Keratinocyte (primary cell): ENCODE measurements at places on chromosomes 13 and 19.

DNA sequence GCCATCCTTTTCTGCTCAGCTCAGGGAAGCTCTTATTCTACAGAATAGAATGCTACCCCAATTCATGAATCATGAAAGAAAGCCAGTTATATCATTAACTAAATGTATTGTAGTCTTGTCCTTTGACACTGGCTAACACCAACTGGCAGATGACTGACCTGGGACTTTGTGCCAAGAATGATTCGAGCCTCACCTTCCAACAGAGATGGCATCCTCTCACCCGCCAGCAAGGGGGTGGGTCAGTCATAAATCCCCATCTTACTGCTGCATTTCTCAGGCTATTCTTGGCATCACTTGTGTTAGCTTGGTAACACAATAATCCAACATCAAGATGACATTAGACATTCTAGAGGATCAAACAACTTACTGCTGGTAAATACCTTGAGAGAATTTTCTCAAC, 1239.8 kb upstream of the MIR17HG start:
- no peak for DNase-seq

DNA sequence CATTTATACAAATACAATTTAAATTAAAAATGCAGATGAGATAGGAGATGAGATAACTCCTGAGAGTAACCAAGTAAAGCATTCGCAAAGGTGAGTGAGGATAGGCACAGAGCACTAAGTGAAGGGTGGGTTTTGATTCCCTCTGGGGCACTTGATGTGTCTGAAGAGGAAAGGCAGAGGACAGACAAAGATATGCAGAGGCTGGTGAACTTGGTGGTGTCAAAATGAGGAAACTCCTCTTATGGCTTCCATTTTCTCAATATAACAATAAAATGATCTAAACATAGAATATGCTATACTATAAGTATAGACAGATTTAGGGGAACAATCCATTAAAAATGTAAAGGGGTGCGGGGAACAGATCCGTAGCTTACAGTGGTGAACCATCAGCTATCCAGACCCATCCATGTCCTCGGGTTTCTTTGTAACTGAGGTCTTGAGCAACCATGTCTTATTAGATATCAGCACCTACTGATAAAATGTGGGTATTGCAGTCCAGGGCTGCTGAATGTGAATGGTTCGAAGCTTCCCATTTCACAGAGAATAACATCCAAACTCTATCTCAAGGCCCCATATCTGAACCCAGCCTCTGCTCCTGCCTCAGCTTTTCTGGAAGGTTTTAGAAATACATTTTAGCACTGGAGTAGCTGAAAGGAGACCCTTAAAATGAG, 73.9 kb upstream of the SLC10A2 start:
- DNase-seq = no peak

DNA sequence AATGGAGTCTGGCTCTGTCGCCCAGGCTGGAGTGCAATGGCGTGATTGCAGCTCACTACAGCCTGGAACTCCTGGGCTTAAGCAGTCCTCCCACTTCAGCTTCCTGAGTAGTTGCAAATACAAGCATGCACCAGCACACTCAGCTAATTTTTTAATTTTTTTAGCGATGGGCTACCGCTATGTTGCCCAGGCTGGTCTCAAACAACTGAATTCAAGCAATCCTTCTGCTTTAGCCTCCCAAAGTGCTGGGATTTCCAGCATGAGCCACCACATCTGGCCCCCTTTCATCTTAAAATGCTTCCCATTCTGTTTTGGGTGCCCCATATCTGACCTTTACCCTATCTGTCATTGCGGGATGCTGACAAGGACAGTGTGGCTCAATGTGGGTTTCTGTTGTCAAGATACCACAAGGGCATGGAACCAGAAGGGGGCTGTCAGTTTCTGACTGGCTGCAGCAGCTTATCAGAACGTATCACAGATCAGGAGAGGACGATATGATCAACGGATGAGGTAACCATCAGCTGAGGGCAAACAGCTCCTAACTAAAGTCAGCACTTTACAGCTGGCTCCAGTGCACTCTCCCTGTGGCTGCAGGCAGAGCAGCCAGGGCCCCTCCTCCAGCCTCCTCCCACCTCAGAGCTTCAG, 32.4 kb downstream of the GPR42 start:
- DNase-seq = no peak

DNA sequence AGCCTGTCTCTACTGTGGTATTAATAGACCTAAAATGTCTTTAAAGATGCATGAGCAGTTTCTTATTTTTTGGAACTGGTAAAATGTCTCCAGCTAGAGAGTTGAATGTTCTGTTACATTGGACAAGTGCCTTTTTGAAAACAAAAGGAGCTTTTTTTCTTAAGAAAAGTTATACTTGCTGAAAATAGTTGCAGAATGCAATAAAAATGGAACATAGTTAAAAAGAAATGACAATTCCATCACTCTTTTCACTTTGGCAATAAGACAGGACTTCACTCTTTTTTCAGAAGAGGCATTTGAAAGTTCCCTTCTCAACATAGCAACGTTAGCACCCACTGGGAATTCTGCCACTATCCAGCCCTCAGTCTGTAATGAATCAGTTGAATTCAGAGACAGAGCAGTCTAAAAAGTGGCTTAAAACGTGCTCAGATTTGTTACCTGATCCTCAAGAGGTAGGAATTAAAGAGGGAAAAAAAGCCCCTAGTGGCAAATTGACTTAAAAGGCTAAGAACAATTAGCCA, 10.1 kb downstream of the RGCC start:
- DNase-seq = no peak

DNA sequence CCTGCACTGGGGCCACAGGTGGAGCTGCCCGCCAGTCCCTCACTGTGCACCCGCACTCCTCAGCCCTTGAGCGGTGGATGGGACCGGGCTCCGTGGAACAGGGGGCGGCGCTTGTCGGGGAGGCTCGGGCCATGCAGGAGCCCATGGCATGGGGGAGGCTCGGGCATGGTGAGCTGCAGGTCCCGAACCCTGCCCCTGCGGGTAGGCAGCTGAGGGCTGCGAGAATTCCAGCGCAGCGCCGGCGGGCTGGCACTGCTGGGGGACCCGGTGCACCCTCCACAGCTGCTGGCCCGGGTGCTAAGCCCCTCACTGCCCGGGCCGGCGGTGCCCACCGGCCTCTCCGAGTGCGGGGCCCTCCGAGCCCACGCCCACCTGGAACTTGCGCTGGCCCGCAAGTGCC, 877.5 kb upstream of the PCDH9 start:
- no peak for DNase-seq

- no peak for DNase-seq
Observed at GRCh38 chr13:20126541-20127261, 34.2 kb downstream of the GJA3 start.

DNA sequence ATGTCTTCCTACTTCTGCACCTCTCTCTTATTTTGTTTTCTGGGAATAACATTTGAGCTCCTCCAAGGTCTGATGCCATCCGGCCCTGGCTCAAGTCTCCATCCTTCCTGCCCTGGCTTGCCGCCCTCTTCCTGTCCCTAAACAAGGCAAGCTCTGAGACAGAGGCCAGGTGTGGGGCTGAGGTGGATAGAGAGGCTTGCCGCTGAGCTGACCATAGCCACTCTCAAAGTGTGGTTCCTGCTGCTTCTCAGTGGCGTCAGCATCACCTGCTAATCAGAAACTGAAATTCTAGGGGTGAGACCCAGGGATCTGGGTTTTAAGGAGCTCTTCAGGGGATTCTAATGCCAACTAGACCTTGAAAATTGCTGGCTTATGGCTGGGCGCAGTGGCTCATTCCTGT, 6.0 kb upstream of the TPRX2 start:
- no peak for DNase-seq
